WTC11 (cell line): ENCODE measurements at places on chromosomes 6 and 20.
A peak's percentile ranks its signal among the peaks of the same experiment; 100 is the strongest.

DNA sequence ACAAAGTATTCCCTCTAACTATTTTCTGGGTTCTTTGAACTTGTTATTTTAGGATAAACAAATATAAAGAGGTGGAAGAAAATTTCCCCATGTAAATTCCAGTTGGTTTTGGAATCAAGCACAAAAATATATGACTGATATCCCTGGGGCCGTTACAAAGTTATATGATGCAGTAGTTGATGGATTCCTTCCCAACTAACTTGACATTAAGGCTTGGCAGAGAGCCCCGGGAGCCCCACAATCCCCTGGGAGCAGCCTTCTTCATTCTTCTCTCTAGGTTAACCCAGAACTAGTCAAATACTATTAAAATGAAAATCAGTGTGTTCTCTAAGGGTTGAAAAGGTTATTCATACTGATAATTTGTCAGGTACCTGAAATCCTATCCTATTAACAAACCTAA, 508.9 kb upstream of the SOX4 start:
- DNase-seq: no peak

DNA sequence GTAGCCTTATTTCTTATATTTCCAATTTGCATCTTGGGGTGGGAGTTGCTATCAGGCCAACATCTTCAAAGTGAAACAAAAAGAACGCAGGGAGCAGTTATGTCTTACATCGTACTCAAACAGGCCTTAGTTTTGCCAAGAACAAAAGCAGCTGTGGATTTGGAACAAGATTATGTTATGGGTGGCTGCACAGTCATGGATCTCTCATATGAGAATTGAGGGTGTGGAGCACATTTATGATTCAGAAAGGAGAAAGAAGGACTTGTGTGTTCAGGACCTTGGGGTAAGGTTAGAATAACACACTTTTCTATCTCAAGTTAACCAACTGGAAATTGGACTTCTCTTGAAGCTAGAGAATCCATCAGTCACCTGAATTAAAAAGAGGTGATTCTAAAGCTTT, 259.9 kb downstream of the FOXA2 start:
- DNase-seq: no peak

GRCh38 chr6:96755096-96755495, 82.2 kb downstream of the GPR63 start:
- DNase-seq: no peak

DNA sequence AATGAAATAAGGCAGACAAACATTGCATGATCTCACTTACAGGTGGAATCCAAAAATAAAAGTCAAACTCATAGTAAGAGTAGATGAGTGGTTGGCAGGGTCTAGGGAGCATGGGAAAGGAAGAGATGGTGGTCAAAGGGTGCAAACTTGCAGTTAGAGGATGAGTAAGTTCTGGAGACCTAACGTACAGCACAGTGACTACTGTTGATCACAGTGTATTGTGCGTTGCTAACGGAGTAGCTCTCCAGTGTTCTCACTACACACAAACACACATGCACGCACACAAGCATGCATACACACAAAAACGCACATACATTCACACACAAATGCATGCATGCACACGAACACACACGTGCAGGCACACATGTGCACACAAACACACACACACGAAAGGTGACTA, 54.9 kb downstream of the LY86 start:
- DNase-seq: no peak

- DNase-seq: no peak
Measured at GRCh38 chr20:40568200-40568599, 120.8 kb downstream of the MAFB start.

GRCh38 chr20:56417911-56418310, 5.9 kb downstream of the CASS4 start:
- DNase-seq: no peak

DNA sequence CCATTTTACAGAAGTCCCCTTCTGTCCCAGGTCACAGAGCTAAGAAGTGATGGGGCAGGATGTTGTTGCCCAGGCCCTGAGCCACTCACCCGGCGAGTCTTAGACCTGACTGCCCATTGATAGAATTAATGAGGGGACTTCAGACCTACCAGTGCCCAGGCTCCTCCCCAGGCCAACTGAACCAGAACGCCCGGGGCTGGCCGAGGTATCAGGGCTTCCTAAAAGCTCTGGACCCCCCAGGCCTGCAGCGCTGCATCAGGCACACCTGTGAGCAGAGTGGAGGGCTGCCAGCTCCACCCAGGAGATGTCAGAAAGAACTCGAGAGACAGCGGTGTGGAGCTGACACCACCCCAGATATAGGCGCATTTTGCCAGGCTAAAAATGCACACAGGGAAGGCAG, 3.5 kb downstream of the GPR31 start:
- no peak for DNase-seq

GRCh38 chr20:34110745-34111641, 1.1 kb downstream of the EIF2S2 start:
- DNase-seq: no peak

GRCh38 chr6:89120371-89120770, 2.5 kb upstream of the SRSF12 start:
- no peak for DNase-seq

DNA sequence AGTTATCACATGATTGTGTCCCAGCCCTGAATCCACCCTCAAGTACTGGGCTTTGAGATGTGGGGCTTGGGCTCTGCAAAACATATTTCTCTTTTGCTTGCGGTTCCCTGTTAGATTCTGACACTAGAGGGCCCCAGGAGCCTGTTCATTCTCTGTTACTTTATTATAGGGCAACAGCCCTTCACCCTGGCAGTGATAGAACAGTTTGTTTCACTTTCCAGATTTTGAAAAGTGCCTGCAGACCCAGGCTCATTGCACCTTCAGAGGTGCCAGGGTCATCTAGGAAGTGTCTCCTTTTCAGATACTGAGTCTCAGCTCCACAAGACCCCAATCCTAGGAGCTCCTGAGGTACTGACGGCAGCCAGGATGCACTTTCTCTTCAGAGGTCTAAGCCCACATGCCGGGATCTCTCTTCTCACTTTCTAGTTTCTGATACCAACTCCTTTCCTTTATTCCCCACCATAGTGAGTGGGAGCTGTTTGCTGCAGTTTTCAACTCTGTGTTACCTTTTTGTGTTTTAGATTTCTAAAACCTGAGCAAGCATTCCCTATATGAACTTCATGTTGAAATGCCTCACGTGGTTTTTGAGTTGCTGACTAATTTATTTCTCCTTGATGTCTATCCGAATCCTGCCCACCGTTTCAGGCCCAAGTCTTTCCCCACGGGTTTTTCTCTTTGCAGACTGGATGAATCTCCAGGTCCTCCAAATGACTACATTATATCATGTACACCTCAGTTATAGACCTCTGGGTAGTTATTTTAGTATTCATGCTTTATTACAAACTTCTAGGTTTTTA, 10.9 kb downstream of the ABT1 start:
- peak; percentile 53 for DNase-seq

GRCh38 chr6:21085643-21086042, 507.9 kb upstream of the SOX4 start:
- no peak for DNase-seq

DNA sequence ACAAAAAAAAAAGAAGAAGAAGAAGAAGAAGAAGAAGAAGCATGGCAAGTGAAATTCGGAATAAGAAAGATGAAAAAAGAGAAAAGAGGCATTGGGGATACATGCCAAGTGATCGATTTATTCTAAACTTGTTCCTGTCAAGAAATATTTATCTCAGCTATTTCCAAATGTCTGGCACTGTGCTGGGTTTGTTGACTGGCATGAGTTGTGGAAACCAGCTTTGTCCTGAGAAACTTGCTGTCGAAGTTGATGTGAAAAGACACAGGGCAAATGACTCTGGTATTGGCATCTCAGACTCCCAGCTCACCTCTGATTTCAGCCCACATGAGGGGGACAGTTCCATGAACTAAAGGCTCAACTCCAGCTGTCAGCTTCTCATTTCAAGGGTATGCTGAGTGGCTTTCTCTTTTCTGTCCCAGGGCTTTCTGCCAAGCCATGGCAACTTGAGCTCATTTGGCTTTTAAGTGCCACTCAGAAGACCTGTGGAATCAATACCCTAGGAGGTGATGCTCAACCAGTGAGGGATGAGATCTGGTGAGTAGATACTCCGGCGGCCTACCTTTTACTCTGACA, 253.3 kb upstream of the JAG1 start:
- DNase-seq: no peak

DNA sequence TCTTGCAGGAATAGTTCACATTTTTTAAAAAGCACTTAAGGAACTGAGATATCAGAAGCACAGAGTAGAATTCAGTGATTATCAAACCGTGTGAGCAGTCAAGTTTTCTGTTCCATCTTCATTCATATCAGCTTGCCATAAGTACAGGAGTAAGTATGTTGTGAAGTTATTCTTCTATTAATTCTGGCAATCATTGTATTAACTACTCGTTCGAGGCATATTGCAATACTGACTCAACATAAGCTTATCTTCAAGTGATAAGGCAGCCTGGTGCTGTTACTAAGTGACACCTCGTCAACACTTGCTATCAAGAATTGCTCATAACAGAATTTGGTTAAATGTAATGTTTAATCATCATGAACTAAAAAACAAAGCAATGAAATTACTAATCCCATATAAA, 75.7 kb upstream of the SNX9 start:
- no peak for DNase-seq

GRCh38 chr6:5754904-5755303, 251.8 kb downstream of the NRN1 start:
- no peak for DNase-seq

DNA sequence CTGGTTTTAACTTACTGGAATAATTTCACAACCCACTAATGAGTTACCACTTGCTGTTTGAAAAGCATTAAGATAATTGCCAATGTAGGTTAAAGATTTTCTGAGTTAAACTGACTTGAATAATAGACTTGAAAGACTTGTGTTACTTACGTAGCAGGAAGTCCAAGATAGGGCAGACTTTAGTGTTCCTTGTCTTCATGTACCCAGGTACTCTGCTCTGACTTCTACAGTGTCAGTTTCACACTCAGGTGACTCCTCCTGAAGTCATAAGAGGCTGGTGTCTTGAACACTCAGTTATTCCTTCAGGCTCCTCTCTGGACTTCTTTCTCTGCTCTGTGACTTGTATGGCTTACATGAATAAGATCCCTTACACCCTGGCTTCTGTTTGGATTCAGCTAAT, 76.3 kb upstream of the SGK1 start:
- DNase-seq: no peak

DNA sequence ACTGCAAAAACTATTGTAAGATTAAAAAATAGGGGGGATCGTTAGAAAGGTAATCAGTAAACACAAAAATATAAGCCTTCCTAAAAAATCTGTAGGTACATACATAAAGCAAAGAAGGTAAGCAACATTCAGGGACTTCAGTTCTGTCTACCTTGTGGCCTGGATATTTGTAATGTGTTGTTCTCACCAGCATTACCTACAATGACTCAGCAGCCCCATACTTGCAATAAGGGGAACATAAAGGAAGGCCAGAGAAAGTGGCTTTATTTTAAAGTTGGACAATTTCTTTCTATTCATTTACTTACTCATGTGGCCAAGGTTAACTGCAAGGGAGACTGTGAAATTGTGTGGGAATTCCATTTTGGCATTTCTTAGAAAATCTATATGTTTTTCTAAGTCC, 277.2 kb upstream of the PREP start:
- no peak for DNase-seq
